ENCODE measurements at places on chromosomes 16 and 17.

- DNase-seq = no peak
Observed at GRCh38 chr16:68244481-68244902, 681 bp upstream of the PLA2G15 start.

GRCh38 chr17:41691031-41691777, 2.5 kb downstream of the EIF1 start:
- DNase-seq = no peak

DNA sequence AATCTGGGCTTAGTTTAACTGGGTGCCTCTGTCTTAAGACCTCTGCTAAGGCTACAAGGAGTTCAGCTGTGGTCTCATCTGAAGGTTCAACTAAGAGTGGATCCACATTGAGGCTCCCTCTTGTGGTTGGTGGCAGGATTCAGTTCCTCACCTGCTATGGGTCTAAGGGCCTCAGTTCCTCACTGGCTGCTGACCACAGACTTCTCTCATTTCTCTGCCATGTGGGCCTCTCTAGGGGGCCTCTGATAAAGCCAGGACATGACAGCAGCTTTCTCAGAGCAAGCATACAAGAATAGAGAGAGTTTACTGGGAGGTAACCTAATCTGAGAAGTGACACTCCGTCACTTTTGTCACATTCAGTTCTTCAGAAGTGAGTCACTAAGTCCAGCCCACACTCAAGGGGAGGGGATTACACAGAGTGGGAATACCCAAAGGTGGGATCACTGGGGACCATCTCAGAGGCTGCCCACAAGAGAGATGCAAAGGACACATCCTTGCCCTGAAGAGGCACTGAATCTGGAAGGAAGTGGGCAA, 19.2 kb upstream of the ABAT start:
- no peak for DNase-seq

- no peak for DNase-seq
Observed at GRCh38 chr16:7849841-7850240, 517.2 kb downstream of the RBFOX1 start.

DNA sequence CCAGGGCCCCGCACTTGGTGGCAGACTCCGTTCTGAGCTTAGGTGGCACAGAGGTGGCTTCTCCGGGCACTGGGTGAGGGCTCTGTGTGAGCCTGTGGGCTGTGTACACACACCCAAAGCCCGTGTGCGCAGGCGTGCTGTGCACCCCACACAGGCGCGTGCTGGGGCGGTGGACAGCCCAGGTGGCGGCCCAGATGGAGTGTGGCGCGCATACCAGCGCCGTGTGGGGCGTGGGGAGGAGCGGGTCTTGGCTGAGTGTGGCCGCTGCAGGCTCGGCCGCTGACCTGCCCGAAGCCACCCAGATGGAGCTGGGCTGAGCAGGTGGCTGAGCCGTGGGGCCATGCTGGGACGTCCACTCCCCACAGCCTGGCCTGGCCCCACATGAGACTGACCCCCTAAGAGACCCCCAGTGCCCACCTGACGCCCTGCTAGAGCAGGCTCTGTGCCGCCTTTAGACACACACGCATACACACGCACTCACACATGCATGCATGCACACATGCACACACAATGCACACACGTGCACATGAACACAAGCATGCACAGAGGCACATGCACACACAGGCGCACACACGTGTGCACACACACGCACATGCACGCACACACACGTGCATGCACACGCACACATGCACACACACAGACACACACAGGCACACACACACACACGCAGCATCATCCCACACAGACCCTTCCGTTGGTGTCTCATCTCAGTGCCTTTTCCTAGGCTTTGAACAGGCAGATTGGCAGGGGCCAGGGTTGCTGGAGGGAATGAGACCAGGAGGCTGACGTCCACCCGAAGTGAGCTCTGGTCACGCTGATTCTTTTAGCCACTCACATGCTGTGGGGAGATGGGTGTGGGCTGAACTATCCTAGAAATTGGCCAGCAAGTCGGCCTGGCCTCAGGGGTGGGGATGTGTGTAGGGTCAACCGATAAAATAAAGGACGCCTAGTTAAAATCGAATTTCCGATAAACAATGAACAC, 2.1 kb downstream of the PRR35 start:
- DNase-seq = no peak

GRCh38 chr17:20109076-20109475, 99.9 kb downstream of the SPECC1 start:
- no peak for DNase-seq

All from activated CD4-positive, alpha-beta T cell treated with anti-CD3 and anti-CD28 coated beads for 4 hours (primary cell).